ENCODE measurements at places on chromosomes 1 and 21.

GRCh38 chr1:32592943-32593342 lies 53.7 kb downstream of the ZBTB8A start:
- DNase-seq, result no peak

- DNase-seq, result no peak
Measured at GRCh38 chr1:243495442-243496186, 239.8 kb downstream of the SDCCAG8 start.

DNA sequence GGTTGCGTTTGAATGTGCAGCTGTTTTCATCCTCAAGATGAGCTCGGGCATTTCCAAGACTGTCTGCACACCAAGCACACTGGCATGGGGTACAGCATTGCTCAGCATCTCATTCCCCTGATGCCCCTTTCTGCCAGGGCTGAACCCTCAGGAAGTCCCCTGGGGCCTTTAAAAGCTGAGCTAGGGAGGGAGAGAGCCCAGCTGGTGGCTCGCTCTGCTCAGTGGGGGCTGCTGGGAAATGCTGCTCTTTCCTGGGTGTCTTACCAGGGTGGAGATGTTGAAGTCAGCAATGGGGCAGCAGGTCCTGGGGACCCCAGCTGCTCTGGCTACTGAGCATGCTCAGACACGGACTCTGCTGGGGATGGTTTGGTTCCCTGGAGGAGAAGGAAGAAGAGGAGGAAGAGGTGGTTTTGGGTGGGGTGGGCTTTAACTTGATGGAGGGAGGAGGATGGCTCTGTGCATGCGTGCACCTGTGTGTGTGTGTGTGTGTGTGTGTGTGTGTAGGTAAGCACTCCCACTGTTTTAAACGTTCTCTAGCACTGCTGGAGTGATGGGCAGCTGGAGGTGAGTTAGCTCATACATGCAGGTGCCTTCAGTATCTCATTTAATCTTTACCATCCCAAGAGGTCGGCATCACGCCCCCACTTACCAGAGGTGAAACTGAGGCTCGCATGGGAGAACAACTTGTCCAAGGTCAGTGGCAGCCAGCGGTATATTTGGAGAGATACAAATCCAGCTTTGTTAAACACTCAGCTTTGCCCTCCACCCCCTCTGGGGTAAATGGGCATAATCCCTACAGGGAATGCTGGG lies 40.9 kb downstream of the ACTL8 start:
- no peak for DNase-seq

DNA sequence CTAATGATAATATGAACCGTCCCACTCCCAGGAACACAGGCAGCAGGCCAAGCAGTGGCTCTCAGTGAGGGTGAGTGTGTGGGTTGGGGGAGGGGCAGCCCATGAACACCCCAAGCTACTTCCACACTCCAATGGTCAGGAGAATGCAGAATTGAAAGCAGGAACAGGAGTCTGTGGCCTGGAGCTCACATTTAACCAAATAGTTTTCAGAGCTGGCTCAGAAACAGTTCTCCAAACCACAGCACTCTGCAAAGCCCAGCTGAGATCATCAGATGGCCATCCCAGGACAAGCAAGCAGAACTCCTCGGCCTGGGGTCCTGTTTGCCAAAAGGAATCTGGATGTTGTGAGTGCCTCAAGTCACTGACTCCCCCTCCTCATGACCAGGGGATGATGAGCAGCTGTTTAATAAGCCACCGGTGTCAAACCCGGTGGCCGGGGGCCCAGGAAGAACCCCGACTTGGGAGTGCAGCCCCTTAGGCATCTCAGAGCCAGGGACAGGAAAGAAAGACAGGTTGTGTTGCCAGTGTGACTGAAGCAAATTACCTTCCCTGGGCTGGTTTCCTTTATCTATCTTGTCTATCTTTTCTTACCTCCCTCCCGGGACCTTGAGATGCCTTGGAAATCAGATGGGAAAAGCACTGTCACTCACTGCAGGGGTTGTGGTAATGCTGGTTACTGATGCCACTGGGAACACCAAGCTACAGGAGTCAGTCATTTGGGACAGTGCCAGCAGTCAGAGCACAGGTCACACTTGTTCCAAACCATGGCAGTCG lies 20.4 kb downstream of the DEGS1 start:
- DNase-seq, result no peak

DNA sequence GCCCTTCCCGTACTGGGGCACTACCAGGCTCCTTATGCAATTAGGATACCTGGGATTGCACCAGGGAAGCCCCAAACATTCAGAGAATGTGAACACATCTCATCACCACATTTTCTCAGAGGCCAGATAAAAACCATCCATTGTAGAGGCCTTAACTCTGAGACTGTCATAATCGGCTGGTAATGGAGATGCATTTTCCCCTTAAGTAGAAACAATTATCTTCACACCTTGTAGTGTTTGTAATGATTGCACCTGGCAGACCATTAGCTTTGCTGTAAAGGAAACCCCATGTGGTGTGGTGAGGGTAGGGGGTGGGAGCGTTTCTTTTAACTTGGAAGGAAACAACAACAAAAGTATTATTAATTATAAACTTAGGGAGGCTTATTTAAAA lies 90.0 kb upstream of the TLR5 start:
- DNase-seq, result no peak

GRCh38 chr21:38821248-38821647 lies 15.5 kb downstream of the ETS2 start:
- DNase-seq, result no peak

GRCh38 chr1:224380003-224380402 lies 23.3 kb downstream of the CNIH4 start:
- peak; percentile 39 for DNase-seq

DNA sequence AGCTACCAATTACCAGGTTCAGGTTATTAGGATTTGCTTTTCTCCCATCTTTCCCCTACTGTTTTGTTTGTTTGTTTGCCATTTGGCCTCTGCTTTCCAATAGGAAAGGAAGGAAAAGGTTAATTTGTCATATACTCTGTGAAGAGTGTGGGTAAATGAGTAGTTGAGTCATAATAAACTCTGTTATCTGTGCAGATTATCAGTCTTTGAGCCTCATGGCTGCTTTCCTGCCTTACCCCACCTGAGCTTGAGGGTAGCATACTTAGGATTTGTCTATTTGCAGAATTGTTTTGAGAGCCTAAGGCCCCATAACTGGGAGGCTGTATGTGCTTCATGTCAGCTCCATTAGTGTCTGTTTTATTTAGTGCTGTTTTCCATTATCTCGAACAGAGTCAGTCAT lies 32.9 kb upstream of the SNX27 start:
- no peak for DNase-seq

GRCh38 chr1:114152508-114153260 lies 985 bp downstream of the SYT6 start:
- no peak for DNase-seq

- no peak for DNase-seq
Measured at GRCh38 chr1:15225461-15225860, 21.6 kb upstream of the FHAD1 start.

- no peak for DNase-seq
Measured at GRCh38 chr1:204852854-204853253, 17.8 kb upstream of the NFASC start.

DNA sequence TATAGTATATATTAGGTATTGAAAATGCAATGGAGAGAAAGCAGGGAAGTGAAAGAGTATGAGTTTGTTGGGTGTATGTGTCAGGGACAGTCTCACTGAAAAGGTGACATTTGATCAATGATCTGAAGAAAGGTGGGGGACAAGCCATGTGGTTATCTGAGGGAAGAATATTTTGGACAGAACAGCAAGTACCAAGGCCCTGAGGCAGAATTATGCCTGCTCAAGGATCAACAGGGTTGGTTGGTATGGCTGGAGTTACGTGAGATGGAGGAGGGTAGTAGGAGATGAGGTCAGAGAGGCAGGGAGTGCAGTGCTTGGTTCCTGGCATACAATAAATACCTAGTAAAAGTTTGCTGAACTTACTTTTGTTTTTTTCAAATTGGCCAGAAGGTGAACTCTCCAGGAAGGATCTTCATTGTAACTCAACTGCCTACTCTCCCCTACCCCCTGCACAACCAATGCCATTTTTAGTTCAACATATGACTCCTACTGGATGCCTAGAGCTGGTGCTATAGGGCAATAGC lies 1.8 kb downstream of the LAMTOR2 start:
- no peak for DNase-seq

GRCh38 chr21:25952306-25952705 lies 217.5 kb downstream of the GABPA start:
- DNase-seq, result no peak

GRCh38 chr1:36555041-36555440 lies 72.3 kb upstream of the CSF3R start:
- DNase-seq, result no peak

DNA sequence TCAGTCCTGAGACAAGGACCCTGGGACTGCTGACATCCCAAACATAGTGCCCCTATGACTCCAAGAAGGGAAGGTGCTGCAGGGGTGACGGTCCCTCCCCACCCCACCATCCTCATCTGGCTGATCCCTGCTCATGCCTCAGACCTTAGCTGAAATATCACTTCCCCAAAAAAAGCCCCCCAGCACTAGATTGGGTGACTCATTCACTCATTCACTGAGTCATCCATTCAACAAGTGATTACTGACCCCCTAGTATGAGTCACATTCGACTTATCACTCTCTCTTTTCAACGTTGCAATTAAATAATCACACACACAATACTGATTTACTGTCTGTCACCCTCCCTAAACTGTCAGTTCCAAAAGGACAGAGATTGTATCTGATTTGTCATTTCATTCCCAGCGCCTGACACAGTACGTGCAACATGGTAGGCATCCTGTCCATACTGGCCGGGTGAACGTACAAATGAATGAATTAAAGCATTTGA lies 48.6 kb downstream of the HIVEP3 start:
- no peak for DNase-seq

DNA sequence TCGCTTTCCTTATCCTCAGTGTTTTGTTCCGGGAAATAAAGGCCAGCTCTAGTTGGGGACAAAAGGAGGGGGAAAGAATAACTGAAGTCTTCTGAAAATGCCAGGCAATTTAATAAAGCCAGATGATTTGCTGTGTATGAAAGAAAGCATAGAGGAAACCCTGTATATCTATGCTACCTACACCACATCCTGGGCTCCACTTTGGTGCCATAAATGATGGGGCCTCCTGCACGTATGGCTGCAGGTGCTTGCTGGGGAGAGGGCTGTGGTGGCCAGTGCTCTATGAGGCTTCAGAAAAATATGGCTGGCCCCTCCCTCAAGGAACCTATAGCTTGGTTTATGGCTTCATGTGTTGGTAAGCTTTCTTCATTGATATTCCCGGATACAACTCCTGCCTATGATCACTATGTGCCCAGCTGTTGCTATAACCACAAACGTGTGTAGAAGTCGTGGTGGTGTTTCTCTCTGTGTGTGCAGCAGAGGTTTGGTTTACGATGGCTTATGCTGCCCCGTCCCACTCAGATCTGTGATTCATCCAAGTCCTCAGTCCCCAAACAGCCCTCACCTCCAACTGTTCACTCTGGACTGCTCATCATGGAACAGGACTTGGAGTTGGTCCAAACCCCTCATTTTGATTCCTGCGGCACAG lies 59.5 kb downstream of the BACE2 start:
- DNase-seq, result no peak

GRCh38 chr1:220528679-220529501 lies 954 bp downstream of the MARK1 start:
- peak; percentile 1 for DNase-seq

GRCh38 chr1:19460535-19461219 lies 24.7 kb downstream of the CAPZB start:
- DNase-seq, result no peak

- no peak for DNase-seq
Measured at GRCh38 chr1:186295980-186296379, 79.1 kb downstream of the TPR start.

DNA sequence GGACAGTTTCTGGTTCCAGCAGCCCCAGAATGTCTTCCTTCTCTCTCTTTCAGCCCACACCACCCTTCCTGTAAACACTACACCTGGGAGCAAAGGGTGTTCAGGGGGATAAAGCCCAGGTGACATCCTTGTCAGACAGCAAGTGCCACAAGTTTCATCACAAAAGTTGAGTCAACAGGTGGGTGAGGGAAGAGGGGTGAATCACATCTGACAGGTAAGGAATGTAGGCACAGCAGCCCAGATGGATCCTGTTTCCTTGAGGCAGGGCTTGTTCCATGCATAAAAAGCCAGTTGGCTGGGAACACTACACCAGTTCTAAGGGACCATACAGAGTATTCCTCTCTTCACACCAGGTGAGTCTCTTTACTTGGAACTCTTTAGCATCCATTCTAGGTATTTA lies at the start of gene SPRR1B:
TSS of gene SPRR1B (plus strand) at position 309 of the 400 bp plus-strand sequence. CDS start 1,143 bp downstream, outside the sequence.
- DNase-seq, result no peak
